ENCODE measurements at places on chromosomes 6 and 20. TPM values are rescaled to one million over a fixed set of nuclear protein-coding genes. Genes with fewer than 3 reads are reported as not detected.

DNA sequence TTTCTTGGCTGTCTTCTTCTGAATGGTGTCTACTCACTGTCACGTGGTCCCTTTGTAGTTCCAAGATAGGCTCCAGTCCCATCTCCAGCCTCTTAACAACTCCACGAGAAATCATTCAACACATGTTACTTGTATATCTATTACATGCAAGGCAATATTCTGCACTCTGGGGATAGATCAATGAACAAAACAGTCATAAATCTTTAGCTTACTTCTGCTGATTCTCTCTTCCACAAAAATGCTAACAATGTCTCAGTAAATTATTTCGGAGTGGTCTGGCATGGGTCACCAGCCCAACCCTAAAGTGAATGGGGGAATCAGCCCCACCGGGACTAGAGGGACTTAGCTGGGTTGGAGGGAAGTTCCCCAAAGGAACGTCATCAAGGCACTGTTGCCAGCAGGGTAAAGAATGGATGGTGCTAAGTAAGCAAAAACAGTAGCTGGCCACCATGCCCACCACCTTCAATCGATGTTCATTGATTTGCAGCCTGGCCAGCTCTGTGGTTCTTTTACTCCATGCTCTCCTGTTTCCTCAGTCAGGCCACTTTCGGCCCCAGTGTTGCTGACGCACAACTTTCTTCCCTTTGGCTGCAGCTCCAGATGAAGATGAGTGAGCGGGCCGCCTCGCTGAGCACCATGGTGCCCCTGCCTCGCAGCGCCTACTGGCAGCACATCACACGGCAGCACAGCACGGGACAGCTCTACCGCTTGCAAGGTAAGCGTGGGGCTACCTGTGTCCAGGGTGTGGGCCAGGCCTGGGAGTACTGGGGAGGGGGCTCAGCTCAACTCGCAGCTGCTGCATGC is 167.7 kb downstream of the DOK5 start:
- H3K27ac ChIP-seq, result no peak overlapping the region
- H3K36me3 ChIP-seq, result no peaks in the 10 kb centered on the region
- no peaks in the 10 kb centered on the region for H3K27me3 ChIP-seq
- no peak for DNase-seq
- no peak overlapping the region for H3K4me3 ChIP-seq
- H3K4me1 ChIP-seq, result no peaks in the 10 kb centered on the region

- H3K27me3 ChIP-seq, result no peaks in the 10 kb centered on the region
- no peaks in the 10 kb centered on the region for H3K4me1 ChIP-seq
- H3K27ac ChIP-seq, result no peak overlapping the region
- no peak for DNase-seq
- H3K36me3 ChIP-seq, result no peaks in the 10 kb centered on the region
- H3K4me3 ChIP-seq, result no peak overlapping the region
These were observed 54.1 kb upstream of the SASH1 start for GRCh38 chr6:148288541-148288940.

DNA sequence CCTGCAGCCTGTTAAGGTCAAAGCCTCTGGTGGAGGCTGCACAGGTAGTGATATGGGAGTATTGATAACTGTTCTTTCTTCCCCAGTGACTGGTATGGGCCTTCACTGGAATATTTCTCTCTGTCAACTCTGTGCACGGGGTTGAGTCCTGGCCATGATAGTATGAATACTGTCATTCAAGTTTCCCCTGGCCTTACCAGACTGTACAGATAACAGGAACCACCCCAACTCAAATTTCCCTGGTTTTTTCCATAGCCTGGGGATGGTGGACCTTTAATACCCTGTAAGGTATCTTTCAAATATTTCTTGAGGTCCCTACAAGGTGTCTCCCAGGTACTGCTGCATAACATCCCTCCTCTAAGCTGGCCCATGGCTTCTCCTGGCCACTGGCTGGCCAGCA is 51.4 kb upstream of the TNFAIP3 start:
- H3K4me3 ChIP-seq, result peak overlapping the region; percentile 32
- H3K27me3 ChIP-seq, result no peaks in the 10 kb centered on the region
- no peak for DNase-seq
- peak overlapping the region; percentile 74 for H3K27ac ChIP-seq
- no peaks in the 10 kb centered on the region for H3K36me3 ChIP-seq
- peaks cover 61% of the 10 kb centered on the region for H3K4me1 ChIP-seq

- DNase-seq, result no peak
- H3K36me3 ChIP-seq, result peaks cover 3% of the 10 kb centered on the region
- no peaks in the 10 kb centered on the region for H3K27me3 ChIP-seq
These were observed 45.5 kb upstream of the KIF25 start for GRCh38 chr6:167951781-167952511.

DNA sequence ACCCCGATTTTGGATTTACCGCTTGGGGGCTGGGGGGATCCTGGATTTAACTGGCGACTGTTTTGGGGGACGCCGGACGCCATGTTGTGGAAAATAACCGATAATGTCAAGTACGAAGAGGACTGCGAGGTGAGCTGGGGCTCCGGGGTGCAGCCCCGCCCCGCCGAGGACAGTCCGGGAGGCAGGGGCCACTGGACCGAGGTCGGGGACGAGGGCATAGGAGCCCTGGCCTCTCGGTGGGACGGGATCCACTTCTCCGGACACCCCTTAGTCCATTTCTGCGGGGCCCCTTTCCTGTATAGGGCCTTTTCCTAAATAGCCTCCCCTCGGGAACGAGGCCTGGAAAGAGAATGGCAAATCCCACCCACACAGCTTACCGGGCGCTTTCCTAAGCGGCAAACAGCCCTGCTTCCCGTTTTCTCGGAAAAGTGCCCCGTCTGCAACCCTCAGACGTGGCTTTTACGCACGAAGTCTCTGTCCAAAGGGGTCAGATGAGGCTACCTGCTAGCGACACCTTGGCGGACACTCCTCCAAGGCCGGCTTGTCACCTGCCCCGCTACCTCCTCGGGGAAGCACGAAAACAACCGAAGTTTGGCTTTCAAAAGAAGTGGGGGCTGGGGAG is 469 bp downstream of the TFAP2C start:
- DNase-seq, result no peak
- H3K36me3 ChIP-seq, result no peaks in the 10 kb centered on the region
- H3K27me3 ChIP-seq, result peaks cover 64% of the 10 kb centered on the region

DNA sequence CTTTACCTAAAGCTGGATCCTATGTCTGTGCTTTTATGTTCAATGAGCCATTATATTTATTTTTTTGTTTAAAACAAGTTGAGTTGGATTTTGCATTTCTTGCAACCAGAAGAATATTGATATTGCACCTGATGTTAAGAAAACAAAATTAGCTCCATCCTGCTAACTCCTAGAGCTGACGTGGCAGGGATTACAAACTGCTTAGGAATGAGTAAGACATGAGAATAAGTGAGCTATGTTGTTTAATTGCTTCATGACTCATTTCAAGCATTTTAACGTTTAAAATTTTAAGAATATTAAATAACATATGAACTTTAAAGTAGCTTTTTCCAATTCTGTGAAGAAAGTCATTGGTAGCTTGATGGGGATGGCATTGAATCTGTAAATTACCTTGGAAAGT is 663.5 kb downstream of the EPM2A start:
- no peak overlapping the region for H3K4me3 ChIP-seq
- DNase-seq, result no peak
- no peaks in the 10 kb centered on the region for H3K36me3 ChIP-seq
- H3K4me1 ChIP-seq, result no peaks in the 10 kb centered on the region
- no peak overlapping the region for H3K27ac ChIP-seq

GRCh38 chr6:15073883-15074465 is 171.9 kb upstream of the JARID2 start:
- no peak for DNase-seq
- peaks cover 7% of the 10 kb centered on the region for H3K4me1 ChIP-seq
- H3K36me3 ChIP-seq, result no peaks in the 10 kb centered on the region

GRCh38 chr6:39114388-39114703 is 640 bp downstream of the SAYSD1 start:
- peaks cover 58% of the 10 kb centered on the region for H3K4me1 ChIP-seq
- DNase-seq, result no peak
- peak overlapping the region; percentile 96 for H3K27ac ChIP-seq

DNA sequence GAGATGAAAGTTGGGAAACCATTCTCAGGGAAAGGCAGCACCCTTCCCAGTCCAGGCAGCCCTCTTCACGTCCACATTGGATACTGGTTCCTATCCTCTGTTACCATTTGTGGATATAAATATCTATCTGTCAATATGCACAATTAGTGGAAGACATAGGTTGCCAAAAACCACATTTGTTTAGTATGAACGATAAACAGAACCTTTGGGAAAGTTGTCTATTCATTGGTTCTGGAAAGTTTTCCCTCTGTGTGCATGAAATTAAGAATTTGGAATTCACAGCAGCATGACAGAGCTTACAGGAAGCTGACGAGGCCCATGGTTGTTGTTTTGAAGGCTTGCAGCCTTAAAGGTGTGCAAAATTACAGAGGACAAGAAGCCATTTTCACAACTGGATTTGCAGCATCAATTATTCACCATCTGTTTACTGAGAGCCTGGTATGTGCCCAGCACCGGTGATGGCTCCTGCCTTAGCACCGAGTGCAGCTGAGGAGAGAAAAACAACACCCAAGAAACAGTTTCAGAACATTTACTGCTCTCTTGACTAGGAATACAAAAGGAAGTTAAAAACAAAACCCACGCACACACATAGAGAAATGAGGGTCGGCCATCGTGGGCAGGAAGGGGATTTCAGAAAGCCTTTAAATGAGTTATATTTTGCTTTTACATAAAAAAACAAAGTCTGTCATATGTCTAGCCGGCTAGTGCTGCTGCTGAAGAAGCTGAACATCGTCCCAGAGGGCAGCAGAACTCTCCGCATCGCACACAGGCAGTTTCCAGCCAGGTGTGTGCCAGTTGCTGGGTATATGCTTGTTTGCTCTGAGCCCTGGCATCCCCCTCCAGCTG is 319.6 kb downstream of the FARS2 start:
- H3K27me3 ChIP-seq, result no peaks in the 10 kb centered on the region
- DNase-seq, result peak; percentile 22
- peaks cover 2% of the 10 kb centered on the region for H3K36me3 ChIP-seq

- H3K27ac ChIP-seq, result peak overlapping the region; percentile 75
- peak overlapping the region; percentile 79 for H3K4me3 ChIP-seq
- peaks cover 12% of the 10 kb centered on the region for H3K27me3 ChIP-seq
- H3K36me3 ChIP-seq, result no peaks in the 10 kb centered on the region
- no peak for DNase-seq
These were observed 76.6 kb upstream of the HSF2 start for GRCh38 chr6:122322824-122323223.

- peaks cover 8% of the 10 kb centered on the region for H3K27me3 ChIP-seq
- no peak overlapping the region for H3K27ac ChIP-seq
- peaks cover 2% of the 10 kb centered on the region for H3K4me1 ChIP-seq
- no peak for DNase-seq
These were observed 69.4 kb upstream of the NAA20 start for GRCh38 chr20:19947611-19948264.

GRCh38 chr20:24102290-24102689 is 113.7 kb upstream of the GGTLC1 start:
- H3K4me3 ChIP-seq, result no peak overlapping the region
- H3K4me1 ChIP-seq, result peaks cover 22% of the 10 kb centered on the region
- peak; percentile 57 for DNase-seq
- peaks cover 22% of the 10 kb centered on the region for H3K27me3 ChIP-seq

DNA sequence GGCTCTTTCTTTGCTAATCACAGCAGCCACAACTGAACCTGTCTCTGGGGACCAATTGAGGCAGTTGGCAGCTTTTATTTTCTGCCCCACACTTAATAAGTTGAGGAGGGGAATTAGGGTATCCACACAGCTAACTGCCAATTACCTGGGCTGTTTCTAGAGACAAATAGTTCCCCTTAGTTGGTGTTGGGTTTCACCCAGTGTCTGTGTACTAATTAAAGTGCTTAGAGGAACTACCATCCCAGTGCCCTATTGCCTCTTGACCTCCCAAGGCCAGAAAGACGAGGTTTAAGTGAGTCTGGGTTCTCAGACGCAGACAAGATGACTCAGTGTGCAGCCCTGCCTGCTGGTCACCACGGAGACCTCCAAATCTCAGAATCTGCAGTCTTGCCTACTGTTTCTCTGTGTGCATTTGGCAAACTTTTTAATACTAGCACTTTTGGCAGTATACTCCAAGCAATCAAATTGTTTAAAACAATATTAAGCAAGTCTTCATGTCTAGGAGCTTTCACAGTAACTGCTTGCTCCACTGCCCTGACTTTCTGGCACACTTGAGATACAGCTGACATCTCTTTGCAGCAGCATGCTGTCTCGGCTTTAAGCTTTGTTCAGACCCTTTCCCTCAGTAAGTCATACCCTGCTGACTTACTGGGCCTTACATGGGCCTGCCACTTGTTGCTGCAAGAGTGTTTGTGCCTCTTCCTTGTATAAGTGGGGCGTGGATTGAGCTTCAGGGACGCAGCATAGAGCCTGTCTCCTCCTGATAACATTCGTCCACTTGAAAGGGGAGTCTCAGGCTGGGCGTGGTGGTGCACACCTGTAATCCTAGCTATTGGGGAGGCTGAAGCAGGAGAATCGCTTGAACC is 31.9 kb downstream of the STK35 start:
- H3K4me3 ChIP-seq, result no peak overlapping the region
- H3K27me3 ChIP-seq, result no peaks in the 10 kb centered on the region
- peaks cover under 1% of the 10 kb centered on the region for H3K36me3 ChIP-seq
- no peak for DNase-seq

GRCh38 chr6:2196079-2196679 is 49.2 kb downstream of the GMDS start:
- H3K36me3 ChIP-seq, result peaks cover 3% of the 10 kb centered on the region
- no peaks in the 10 kb centered on the region for H3K4me1 ChIP-seq
- no peaks in the 10 kb centered on the region for H3K27me3 ChIP-seq
- peak; percentile 55 for DNase-seq

DNA sequence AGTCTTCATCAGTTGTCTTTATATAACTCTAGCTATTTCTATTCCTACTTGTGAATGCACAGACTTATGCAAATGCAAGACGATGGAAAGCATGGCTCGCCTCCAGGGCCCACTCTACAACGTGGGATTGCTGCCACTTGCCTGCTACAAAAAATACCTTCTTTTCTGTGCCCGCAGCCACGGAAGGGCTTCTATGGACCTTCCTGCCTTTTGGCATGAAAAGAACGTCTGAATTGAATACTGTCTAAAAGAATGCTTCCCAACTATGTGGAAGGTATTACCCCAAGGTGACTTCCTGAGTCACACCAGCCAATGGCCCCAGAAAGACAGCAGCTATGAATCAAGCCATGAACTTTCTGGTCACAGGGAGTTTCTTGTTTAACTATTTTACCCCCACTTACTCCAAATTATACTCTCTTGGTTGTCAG is 261.2 kb downstream of the HIVEP2 start:
- no peak overlapping the region for H3K27ac ChIP-seq
- no peaks in the 10 kb centered on the region for H3K36me3 ChIP-seq
- no peaks in the 10 kb centered on the region for H3K27me3 ChIP-seq
- peaks cover 17% of the 10 kb centered on the region for H3K4me1 ChIP-seq
- no peak for DNase-seq

The SLC35D3 gene
- total RNA-seq, result not detected

The OLIG3 gene
- 0.44 TPM for total RNA-seq

The LPA gene
- not detected for total RNA-seq

The RING1 gene
- total RNA-seq, result 39.8 TPM

The MANEA gene
- total RNA-seq, result 20.3 TPM

The SRSF12 gene
- total RNA-seq, result not detected

The HRH3 gene
- total RNA-seq, result not detected

The GJA1 gene
- not detected for total RNA-seq

The SIGLEC1 gene
- not detected for total RNA-seq

The ZNF165 gene
- total RNA-seq, result 0.84 TPM

The TCF21 gene
- total RNA-seq, result not detected
